ENCODE measurements at places on chromosomes 13 and 19. TPM values are rescaled to one million over a fixed set of nuclear protein-coding genes. Genes with fewer than 3 reads are reported as not detected.

PSG1 gene
- total RNA-seq, result not detected

RTBDN gene
- total RNA-seq, result not detected

C1QTNF9B gene
- total RNA-seq, result not detected

CGB5 gene
- not detected for total RNA-seq

PTGIR gene
- 0.31 TPM for total RNA-seq

U2AF1L4 gene
- total RNA-seq, result 44.9 TPM

SIGLEC7 gene
- not detected for total RNA-seq

LINGO3 gene
- 0.54 TPM for total RNA-seq

VAV1 gene
- not detected for total RNA-seq

SLC25A41 gene
- total RNA-seq, result 0.27 TPM

SHISA7 gene
- not detected for total RNA-seq

WTIP gene
- total RNA-seq, result 25.7 TPM

ZNF98 gene
- not detected for total RNA-seq

OR4F17 gene
- total RNA-seq, result not detected

ETV2 gene
- total RNA-seq, result 1.2 TPM

WASF3 gene
- 17.1 TPM for total RNA-seq

DNA sequence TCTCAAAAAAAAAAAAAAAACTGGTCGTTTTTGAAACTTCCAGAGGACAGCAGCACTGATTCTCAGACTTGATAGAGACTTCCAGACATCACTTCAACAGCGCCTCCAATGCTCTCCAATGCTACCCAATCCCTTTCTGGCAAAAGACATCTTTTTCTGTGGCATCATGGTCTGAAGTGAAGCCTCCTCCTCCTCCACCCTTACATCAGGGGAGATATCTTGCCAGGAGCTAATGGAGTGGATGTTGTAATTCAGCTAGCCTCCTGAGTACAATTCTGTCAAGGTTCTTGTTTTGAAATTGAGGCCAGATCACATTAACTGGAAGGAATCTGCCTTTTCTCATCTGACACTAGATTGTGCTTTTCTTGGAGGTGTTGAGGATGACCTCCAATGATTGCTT lies 24.2 kb downstream of the FXYD5 start:
- peak; percentile 10 for DNase-seq

DNA sequence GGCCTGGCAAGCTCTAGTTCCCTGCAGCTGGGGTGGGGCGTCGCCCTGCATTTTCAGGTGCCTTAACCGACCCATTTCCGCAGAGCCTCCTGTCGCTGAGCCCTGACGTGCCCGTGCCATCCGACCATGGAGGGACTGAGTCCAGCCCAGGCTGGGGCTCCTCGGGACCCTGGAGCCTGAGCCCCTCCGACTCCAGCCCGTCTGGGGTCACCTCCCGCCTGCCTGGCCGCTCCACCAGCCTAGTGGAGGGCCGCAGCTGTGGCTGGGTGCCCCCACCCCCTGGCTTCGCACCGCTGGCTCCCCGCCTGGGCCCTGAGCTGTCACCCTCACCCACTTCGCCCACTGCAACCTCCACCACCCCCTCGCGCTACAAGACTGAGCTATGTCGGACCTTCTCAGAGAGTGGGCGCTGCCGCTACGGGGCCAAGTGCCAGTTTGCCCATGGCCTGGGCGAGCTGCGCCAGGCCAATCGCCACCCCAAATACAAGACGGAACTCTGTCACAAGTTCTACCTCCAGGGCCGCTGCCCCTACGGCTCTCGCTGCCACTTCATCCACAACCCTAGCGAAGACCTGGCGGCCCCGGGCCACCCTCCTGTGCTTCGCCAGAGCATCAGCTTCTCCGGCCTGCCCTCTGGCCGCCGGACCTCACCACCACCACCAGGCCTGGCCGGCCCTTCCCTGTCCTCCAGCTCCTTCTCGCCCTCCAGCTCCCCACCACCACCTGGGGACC lies 1.2 kb downstream of the ZFP36 start:
- no peak for DNase-seq

DNA sequence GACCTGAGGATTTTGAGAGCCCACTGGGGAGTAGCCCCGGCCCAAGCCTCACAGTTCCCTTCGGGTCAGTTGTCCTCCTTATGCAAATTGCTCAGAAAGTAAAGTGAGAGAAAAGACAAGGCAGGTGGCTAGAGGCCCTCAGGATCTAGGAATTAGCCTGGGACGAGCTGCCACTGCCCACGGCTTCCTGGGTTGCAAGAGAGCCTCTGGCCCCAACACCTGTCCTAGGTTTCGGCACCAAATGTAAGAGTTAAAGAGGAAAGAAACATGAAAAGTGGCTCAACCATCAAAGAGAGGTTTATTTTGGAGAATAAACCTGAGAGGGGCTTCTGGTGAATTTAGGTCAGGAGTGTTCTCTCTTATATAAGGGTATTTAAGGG lies 25.6 kb downstream of the TMEM255B start:
- no peak for DNase-seq

DNA sequence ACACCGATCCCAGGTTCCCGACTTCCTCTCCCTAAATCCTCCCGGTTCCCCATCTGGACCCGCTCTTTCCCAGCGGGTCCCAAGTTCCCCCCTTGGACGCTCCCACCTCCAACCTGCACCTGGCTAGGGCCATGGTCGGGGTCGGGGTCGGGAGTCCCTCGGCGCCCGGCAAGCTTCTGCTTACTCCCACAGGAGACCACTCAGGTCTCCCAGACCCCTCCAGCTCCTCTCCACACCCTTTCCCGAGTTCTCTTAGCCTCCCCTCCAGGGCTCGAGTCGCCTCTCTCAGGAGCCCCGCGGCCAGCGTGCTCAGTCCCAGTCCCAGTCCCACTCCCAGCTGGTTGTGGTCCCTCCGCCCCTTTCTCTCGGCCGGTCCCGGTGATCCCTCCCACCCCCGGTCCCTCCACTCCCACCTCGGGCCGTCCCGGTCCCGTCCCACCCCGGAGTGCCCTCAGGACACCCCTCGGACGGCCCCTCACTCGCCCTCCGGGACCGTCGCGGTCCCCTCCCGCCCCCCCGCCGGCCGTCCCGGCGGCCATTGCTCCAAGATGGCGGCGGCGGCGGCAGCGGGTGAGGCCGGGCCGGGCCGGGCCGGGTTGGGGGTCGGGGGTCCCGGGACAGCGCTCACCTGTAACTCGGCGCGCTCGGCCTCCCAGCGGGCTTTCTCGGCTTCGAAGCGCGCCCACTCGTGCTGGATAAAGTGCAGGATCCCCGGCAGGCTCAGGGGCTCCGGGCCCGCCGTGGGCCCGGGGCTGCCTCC lies at the start of gene FKRP:
TSS of gene FKRP (plus strand) at position 537 of the 760 bp plus-strand sequence. CDS start 9,394 bp downstream, outside the sequence.
- no peak for DNase-seq

- DNase-seq, result no peak
These were observed 21.7 kb upstream of the RXFP2 start for GRCh38 chr13:31717583-31717982.

DNA sequence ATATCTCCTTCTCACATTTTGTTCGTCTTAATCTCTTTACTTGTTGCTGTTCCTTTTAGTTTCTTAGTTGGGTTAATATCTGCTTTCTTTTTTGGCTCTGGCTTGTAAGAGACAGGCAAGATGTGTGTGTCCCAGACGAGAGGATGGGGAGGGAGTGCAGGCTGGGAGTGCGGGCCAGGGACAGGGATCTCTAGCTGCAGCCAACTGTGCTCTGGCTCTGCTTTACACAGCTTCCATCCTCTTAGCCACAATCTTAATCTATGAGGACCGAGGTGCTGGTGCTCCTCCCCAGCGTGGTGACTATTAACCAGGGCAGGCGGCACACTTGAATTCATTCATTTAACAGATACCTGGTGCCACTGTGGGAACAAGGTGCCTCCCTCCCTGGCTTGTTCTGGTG lies 70.9 kb upstream of the WASF3 start:
- no peak for DNase-seq

DNA sequence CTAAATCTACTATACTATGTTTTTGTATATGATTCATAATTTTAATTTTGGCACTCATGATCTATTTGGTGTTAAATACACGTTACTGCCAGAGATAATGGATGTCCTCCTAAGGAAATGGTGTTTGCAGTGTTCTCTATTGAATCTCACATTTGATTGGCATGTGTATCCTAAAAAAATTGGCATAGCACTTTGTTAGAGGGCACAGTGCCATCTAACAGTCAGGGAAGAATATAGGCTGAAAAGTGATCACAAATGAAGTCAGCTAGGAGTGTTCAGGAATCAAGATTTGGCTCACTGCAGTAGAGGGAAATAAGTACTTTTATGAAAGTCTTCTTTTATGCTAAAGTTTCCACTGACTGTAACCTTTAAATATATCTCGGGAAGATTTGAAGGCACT lies 624.6 kb downstream of the GPC6 start:
- no peak for DNase-seq

GRCh38 chr13:87361216-87361615 lies 310.0 kb upstream of the SLITRK5 start:
- no peak for DNase-seq

GRCh38 chr13:112799394-112799793 lies 109.6 kb downstream of the ATP11A start:
- DNase-seq, result no peak

DNA sequence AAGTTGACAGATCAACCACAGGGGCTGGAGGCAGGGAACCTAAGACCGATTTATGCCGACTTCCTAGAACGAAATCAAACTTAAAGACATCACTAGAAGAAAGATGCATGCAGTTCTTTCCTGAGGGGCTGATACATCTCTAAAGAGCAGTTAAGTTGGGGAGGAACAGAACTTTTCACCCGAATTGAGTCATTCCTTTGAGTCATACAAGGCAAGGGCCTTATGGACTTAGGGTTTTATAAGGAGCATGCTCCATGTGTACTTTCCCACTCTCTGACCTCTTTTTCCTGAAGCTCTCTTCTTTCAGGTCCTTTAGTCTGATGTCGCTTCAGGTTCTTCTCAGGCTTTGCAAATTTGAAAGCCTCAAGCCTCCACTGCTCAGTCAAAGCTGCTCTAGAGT lies 7.9 kb upstream of the FBXL3 start:
- DNase-seq, result no peak

DNA sequence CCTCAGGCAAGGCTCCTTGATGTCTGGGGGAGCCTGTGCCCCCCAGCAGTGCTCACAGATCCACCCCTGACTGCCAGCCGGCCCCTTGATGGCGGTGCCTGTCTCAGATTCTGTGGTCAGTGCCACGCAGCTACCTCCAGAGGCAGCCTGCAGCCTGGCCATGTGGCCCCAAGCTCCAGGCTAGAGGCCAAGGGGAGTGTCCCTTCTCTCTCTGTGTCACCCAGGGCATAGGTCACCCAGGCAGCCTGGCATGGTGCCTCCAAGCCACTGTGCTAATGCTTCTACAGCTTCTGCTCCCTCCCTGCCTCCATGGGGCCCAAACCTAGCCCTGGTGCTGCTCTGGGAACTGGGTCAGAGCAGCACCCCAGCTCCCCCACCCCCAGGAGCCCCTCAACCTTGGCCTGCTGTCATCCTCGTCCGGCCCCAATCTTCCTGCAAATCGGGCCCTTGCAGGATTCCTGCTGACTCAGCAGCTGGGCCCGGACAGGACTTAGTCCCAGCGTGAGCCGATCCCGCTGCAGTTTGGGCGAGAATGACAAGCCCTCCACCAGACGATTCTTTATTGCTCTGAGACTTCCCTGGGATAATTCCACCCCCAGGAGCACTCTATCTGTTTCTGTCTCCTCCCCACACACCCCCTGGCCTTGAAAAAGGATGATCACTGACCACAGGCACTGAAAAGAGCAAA lies 2.8 kb upstream of the ARL11 start:
- no peak for DNase-seq

DNA sequence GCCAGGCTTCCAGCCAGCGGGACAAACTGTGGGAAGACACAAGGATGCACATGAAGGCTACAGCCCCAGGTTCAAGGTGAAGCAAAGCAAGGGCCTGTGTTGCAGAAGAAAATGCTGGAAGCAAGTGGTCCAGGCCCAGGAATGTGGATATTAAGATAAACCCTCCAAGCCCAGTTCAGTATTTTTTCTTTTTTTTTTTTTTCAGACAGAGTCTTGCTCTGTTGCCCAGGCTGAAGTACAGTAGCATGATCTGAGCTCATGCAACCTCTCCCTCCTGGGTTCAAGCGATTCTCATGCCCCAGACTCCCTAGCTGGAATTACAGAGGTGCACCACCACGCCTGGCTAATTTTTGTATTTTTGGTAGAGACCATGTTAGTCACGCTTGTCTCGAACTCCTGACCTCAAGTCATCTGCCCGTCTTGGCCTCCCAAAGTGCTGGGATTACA lies 4.4 kb downstream of the PRDX2 start:
- no peak for DNase-seq

- DNase-seq, result no peak
These were observed at the start of gene PTGER1 for GRCh38 chr19:14475251-14476073. Gene PTGER1, minus strand, starts transcription at chr19:14475354. Its CDS starts 1,034 bp downstream, at chr19:14474320.

GRCh38 chr13:101520672-101521071 lies 68.2 kb downstream of the ITGBL1 start:
- no peak for DNase-seq

GRCh38 chr19:48629599-48630295 lies 7.4 kb downstream of the DBP start:
- no peak for DNase-seq

- DNase-seq, result no peak
These were observed 2.1 kb downstream of the SEMA6B start for GRCh38 chr19:4557144-4557970.
